Astrocyte of the hippocampus (primary cell): ENCODE measurements at places on chromosomes 4 and X.
A peak's percentile ranks its signal among the peaks of the same experiment; 100 is the strongest.

GRCh38 chr4:38610966-38611431, 53.0 kb upstream of the KLF3 start:
- DNase-seq, result peak; percentile 5

DNA sequence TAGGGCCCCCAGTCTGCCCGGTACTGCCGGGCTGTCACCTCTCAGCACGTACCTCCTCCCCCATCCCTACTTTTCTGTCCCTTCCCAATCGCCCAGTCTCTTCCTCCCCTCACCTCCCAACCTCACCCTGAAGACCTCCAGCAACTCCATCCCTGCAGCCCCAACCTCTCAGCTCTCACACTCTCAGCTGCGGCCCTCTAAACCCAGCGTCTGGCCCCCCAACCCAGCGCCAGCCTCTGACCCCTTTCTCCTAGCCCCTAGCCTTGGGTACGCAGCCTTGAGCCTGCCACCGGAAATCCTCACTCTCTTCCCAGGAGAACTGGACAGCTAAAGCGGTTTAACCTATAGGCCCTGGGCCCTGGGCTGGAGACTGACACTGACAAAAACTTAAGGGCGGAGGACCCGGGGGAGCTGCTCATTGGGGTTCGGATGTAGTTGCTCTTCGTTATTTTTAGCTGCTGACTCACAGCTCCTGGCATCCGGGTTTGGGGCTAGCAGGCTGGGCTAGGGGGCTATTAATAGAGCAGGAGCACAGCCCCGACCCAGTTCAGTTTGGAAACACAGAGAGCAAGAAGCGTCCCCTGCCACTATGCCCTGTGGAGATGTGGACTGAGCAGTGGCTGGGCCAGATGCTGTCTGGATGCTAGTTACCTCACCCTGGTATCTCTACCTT, 9.6 kb upstream of the DLG3 start:
- DNase-seq, result peak; percentile 34

DNA sequence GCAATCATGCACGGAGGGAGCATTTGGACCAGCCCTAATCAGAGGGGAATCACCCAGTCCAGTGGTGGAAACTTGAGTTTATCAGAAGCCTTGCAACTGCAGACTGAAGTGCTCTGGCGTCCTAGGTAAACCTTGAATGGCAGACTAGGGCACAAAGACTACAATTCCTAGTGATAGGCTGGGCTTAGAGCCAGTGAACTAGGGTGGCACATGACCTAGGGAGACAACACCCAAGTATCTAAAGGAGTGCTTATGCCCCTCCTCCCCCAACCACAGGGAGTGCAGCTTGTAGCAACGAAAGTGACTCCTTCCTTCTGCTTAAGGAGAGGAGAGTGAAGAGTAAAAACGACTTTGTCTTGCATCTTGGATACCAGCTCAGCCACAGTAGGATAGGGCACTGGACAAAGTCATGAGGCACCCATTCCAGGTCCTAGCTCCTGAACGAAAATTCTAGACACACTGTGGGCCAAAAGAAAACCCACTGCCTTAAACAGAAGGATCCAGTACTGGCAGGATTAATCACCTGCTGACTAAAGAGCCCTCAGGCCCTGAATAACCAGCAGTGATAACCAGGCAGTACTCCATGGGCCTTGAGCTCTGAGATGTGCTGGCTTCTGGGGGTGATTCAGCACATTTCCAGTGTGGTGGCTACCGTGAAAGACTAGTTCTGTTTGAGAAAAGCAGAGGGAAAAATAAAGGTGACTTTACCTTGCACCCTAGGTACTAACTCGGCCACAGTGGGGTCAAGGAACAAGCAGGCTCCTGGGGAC, 58.7 kb upstream of the STARD8 start:
- no peak for DNase-seq

GRCh38 chr4:151284534-151285245, 7.7 kb downstream of the PRSS48 start:
- DNase-seq, result no peak

DNA sequence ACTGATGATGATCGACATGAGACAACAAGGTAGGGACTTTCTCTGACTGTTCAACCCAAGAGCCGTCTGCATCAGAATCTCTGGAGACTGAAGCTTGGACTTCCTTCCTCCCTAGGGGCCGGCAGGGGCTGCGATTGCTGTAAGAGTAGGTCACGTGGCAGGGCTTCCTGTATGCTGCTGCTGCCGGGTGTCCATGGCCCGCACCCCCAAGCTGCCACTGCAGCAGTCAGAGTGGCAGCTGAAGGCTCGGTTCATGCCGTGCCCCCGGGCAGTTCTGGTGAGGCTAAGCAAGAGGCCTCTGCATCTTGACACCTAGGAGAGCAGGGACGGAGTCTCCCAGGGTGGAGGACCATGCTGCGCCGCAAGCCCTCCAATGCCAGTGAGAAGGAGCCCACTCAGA, at the start of gene SASH3:
Gene SASH3, plus strand, starts transcription at position 203 of the 400 bp plus-strand sequence. Its CDS starts 149 bp downstream, at position 352.
- no peak for DNase-seq

DNA sequence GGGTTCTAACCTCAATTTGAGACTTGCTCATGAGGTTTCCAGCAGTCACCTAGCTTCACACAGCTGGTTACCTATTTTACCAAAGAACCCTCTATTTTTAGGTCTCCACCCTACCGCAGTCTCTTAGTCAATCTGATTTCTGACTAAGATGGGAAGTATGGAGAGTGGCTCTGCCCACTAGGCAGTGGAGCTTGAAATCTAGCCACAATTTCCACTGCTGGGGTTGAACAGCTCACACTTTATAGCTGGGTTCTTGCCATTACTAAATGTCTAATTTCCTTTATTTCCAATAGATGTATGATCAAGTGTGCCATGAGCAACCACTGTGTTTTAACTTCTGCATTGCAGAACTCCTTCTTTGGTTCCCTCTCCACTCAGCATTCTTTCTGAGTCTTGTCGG, 43.1 kb downstream of the GASK1B start:
- peak; percentile 15 for DNase-seq

DNA sequence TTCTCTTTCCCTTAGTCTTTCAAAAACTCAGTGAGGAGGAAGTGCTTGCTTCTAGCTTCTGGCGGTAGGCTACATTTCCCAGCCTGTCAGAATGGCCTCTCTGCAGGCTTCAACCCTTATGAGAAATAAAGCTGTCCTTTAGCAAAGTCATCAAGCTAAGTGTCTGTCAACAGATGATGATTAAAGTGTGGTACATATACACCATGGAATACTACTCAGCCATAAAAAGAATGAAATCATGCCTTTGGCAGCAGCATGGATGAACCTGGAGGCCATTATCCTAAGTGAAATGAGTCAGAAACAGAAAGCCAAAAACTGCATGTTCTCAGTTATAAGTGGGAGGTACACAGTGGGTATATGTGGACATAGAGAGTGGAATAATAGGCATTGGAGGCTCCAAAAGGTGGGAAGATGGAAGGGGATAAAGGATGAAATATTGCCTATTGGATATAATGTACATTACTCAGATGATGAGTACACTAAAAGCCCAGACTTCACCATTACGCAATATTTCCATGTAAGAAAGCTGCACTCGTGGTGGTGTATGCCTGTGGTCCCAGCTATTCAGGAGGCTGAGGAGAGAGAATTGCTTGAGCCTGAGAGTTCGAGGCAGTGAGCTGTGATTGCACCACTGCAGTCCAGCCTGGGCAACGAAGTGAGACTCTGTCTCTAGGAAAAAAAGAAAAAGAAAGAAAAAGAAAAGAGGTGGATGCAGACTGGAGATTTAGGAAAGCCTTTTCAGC, 7.9 kb downstream of the TRIM2 start:
- DNase-seq, result peak; percentile 49

- DNase-seq, result no peak
Observed at GRCh38 chr4:85062466-85062865, 96.0 kb upstream of the WDFY3 start.

GRCh38 chr4:75919920-75920319, 17.7 kb upstream of the PPEF2 start:
- peak; percentile 41 for DNase-seq

GRCh38 chrX:3582451-3582850, 131.0 kb downstream of the PRKX start:
- no peak for DNase-seq

DNA sequence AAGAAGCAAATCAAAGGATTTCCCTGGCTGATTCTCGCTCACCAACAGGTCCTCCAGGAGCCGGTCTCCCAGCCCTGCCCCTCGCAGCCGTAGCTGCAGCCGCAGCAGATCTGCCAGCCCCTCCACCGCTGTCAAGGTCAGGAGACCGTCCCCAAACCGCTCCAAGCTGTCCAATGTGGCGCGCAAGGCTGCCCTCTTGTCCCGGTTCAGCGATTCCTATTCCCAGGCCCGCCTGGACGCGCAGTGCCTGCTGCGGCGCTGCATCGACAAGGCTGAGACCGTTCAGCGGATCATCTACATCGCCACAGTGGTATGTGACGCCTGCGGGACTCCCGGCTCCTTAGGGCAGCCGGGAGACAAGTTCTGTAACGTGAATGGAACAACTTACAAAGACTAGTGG, 25.6 kb downstream of the SPATA18 start:
- DNase-seq, result peak; percentile 47

DNA sequence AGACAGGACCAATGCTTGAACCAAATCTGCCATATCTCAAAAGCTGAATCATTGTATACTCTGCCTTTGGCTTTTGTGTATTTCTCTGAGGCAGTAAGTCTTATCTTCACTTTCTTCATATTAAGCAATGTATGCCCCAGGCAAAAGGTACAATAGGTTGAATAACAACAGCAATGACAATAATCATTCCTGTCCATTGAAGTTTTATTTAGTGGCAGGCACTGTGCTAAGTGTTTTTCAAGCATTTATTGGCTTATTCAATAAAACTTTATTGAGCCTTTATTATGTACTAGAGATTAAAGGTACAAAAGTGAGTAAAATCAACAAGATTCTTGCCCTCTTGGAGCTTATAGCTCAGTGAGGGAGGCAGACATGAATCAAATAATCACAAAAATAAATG, 8.2 kb upstream of the CASK start:
- DNase-seq, result no peak

GRCh38 chr4:186854256-186854655, 130.6 kb upstream of the FAT1 start:
- DNase-seq, result no peak

DNA sequence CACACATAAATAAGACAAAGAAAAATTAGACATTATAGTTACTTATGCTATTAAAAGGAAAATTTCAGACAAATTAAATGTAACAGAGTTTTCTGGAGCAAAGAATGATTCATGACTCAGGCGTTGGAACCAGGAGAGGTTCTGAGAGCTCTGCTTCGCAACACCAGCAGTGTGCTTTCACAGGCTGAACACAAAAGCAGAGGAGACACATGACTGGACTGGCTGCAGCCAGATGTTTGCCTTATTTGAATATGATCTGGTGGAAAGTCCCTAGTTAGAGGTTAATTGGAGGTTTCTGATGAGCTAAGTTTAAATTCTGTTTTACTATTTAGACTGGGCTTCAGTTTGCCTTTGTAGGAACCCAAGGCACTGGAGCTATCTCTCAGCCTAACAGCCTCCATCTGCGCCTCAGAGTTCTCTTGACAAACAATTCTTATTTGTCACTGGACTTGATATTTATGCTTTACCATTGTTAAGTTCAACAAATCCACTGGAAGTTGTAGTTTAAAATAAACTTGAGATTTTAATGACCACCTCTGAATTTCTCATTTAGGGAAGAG, 16.2 kb downstream of the BOD1L1 start:
- DNase-seq, result peak; percentile 47

GRCh38 chrX:111460607-111461006, 48.6 kb upstream of the DCX start:
- DNase-seq, result peak; percentile 8

DNA sequence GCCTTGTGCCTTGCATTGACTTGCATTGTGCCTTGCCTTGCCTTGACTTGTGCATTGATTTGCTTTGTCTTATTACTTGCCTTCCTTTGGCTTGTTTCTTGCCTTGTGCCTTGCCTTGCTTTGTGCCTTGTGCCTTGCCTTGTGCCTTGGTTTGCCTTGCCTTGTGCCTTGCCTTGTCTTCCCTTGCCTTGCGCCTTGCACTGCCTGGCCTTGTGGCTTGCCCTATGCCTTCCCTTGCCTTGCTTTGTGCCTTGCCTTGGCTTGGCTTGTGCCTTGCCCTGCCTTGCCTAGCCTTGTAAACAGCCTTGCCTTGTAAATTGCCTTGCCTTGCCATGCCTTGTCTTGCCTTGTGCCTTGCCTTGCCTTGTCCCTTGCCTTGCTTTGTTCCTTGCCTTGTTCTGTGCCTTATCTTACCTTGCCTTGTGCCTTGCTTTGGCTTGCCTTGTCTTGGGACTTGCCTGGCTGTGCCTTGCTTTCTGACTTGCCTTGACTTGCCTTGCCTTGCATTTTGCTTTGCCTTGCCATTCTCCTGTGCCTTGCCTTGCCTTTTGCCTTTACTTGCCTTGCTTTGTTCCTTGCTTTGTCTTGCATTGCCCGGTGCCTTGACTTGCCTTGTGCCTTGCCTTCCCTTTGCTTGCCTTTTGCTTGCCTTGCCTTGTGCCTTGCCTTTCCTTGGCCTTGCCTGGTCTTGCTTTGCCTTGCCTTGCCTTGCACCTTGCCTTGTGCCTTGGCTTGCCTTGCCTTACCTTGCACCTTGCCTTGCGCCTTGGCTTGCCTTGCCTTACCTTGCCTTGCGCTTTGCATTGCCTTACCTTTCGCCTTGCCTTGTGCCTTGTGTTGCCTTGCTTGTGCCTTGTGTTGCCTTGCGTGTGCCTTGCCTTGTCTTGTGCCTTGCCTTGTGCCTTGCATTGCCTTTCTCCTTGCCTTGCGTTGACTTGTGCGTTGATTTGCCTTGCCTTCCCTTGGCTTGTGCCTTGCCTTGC, 97.5 kb downstream of the TAB3 start:
- no peak for DNase-seq

DNA sequence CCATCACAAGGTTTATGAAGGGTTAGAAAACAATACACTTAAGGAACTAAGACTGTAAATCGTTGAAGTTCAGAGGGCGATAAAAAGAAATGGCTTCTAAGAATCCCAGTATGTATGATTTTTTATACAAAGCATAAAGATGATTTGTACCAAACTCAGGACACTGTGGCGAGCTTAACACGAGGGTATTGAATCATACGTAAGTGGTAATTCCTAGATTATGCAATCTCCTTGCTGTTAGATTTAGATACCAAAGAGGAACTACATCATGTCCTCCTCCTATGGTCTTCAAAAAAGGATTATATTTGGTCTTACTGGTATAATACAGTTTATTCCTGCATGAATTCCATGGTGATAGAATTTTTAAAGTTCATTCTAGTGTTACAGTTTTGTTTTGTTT, 23.9 kb downstream of the NFKB1 start:
- no peak for DNase-seq

DNA sequence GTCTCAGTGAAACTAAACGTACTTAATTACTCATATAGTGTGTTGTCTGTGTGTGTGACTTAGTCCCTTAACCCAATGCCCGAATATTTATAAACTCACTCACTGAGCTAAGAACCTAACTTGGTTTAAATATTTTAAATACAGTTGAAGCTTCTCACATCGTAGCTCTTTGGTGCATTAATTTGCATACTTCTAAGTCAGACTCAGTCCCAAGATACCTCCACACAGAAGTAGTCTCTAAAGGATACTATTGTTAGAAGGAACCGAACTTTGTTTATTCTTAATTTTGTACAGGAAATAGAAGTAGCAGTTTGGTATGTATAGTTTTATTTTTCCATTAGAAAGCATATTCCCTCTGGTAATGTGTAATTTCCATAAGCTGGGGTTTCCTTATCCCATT, 54.0 kb upstream of the NKAP start:
- DNase-seq, result no peak

- peak; percentile 32 for DNase-seq
Observed at GRCh38 chrX:107978707-107979307, 3.4 kb downstream of the TEX13B start.
